Muscle of arm (tissue), 14 donors: ENCODE measurements at places on chromosomes 2 and 18. TPM values are rescaled to one million over a fixed set of nuclear protein-coding genes. Genes with fewer than 3 reads are reported as not detected.

DNA sequence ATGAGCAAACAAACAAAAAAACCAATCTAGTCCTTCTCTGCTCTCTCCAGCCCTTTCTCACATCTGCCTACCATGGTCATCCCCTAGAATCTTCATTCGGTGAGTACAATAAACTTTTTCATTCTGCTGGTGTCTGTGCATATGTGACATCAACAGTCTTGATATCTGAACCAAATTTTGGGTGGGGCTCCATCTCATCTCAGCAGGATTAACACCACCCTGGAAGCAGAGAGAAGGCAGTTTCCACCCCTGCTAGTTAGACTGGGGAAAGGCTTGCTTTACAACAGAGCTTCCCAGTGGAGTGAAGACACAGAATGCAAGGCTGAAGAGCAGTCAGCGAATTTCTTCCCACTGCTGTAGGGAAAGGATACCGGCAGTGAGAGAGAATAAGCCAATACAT lies 116.9 kb downstream of the TMEM131 start:
- no peak for DNase-seq

- peak; percentile 12 for DNase-seq
Observed at GRCh38 chr2:195117011-195117410, 540.0 kb upstream of the SLC39A10 start.

GRCh38 chr2:120221616-120222015 lies 1.6 kb downstream of the TMEM185B start:
- no peak for DNase-seq

DNA sequence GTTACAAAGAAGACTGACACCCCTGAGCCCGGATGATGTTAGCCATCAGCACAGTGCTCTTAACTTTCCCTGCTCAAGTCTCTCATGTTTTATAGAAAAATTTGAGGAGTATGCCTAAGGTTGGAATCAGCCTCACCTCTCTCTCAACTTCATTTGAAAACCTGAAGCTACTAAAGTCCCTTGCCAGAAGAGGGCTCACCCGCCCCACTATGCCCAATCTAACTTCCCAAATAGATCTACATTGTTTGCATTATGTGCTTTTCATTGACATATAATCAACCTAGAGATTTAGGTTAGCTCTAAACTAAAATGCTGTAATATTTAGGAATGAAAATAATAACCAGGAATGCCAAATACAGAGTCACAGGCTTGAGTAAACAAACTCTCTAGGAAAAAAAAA lies 305.4 kb downstream of the NCKAP5 start:
- DNase-seq, result no peak

- no peak for DNase-seq
Observed at GRCh38 chr2:170917219-170917913, 11.7 kb upstream of the GORASP2 start.

DNA sequence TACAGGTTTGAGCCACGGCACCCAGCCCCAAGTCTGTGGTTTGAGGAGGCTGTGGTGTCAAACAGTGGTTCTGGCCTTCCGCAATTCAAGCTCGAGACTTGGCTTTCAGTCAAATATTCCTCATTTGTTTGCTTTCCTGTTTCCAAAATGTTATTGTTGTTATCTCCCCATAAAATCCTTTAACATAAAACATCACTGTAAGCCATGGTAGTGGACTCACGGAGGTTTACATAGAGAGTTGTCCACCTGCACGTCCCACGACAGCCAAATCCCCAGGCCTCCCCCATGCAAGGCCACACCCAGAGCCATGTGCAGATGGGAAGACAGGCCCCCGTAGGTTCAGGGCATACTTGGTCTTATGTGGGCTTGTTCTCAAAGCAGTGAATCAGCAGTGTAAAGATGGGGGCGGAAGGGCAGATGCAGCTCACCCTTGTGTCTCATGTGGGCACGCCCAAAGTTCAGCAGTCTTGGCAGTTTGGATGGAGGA lies 18.9 kb upstream of the ST3GAL5 start:
- DNase-seq, result no peak

GRCh38 chr2:30763151-30763660 lies 44.0 kb downstream of the CAPN13 start:
- DNase-seq, result no peak

DNA sequence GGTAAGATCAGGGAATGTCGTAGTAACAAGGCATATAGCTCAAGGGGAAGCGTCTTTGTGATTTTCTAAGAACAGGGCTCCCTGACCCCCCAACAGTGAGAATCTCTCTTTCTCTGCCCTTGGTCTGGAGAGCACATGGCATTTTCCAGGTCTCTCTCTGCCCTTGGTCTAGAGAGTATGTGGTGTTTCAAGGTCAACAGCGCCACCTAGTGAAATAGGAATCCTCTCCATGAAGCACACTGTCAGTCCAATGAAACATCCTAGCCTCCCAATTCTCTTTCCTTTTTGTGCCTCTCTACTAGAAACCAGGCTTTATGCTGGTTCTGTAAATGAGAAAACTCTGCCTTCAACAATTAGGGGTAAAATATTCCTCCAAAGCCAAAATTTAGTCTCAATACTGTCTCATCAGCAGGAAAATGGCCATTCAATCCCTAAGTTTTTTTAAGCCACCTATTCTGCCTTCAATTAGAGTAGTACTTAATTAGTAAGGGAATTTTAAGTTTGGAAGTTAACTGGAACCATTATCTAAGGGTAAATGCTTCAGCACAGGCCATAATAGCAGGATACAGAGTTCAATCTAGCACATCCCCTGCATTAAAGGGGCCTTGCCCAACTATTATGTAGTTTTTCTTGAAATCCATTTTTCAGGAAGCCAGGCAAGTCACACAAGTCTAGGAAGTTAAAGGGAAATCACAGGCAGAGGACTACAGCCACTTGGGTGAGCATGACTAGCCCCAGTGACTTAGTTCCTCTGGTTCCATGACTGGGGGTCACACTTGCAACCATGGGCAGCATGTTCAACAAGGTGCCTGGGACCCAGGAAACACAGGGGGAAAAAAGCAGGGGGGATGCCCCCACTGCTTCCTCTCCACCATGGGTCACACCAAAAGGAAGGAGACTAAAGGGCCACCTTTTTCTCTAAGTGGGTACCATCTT lies 12.4 kb downstream of the DYM start:
- no peak for DNase-seq

DNA sequence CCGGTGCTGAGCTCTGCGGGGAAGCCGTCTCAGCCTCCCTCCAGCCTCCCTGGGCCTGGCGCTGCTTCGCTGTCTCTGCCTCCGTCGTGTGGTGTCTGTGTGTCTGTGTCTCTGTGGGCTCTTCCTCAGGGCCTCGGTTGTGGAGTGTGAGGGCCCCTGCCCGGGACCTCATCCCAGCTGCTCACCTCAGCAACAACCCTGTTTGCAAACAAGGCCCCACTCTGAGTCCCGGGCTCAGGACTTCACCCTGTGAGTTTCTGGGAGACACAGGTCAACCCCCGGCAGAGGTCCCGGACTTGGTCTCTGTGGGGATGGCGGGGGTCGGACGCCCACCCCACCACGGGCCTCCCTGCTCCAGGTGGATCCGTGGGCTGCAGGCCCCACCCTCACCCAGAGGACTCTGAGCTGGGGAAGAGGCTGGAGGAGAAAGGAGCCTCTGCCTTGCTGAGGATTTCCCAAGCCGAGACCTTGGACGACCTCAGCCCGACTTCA lies 127.4 kb upstream of the CTDP1 start:
- DNase-seq, result no peak

DNA sequence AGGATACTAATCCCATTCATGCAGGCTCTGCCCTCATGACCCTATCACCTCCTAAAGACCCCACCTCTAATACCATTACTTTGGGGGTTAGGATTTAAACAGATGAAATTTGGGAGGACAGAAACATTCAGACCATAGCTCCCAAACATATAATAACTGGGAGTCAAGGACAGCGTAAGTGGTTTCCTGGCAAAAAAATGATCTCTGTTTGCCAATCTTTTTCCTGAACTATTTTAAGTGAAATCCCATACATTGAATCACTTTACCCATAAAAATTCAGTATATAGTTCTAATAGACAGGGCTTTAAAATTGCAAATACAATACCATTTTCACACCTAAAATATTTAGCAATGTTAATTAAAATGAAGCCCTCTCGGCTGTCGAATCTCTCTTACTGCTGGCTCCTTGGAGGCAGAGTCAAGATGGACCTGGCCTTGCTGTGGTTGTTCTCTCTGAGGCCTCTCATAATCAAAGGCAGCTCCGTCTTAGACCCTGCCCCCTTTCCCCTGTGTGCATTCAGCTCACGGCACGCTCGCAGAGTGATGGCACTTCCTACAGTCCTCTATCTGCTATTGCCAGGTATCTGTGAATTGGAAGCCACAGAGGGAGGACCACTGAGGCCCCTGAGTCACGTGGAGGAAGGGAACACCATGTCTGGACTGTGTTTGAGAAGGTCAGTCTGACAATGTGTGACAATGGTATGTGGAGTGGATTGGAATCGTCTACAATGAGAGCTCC lies 132.3 kb downstream of the UXS1 start:
- peak; percentile 63 for DNase-seq

DNA sequence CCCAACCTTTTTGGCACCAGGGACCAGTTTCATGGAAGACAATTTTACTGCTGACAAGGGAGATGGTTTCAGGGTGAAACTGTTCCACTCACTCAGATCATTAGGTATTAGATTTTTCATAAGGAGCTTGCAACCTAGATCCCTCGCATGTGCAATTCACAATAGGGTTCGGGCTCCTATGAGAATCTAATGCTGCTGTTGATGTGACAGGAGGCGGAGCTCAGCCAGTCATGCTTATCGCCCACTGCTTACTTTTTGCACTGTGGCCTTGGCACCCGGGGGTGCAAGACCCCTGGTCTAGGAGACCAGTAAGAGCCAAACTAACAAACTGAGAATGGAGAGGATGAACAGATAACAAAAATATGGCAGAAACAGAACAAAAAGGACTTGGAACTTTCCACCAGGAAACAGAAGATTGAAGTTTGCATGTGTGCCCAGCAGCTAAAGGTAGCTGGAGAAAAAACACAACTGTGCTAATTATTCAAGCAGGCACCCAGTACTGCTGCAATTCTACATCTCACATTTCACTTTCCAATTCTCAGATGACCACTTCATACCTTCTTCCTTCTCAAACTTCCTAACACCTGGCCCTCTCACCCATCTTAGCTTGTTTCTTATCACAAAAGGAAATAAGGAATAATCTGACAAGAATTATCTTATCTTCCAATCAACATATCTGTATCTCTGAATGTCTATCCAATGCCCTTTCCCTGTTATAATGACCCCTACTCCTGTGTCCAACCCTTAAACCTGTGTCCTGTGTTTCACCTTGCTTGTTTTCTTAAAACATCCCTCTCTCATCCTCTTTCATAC lies 24.8 kb downstream of the SP3 start:
- no peak for DNase-seq

TUBA4B gene
- polyA plus RNA-seq, result not detected

DUSP19 gene
- 2.9 TPM for polyA plus RNA-seq

FEV gene
- polyA plus RNA-seq, result 0.22 TPM

ERBB4 gene
- 14.7 TPM for polyA plus RNA-seq

HMSD gene
- not detected for polyA plus RNA-seq

IL36A gene
- polyA plus RNA-seq, result not detected

EFEMP1 gene
- polyA plus RNA-seq, result 21.3 TPM

OTX1 gene
- polyA plus RNA-seq, result not detected
